ENCODE measurements at places on chromosomes 5 and 9. TPM values are rescaled to one million over a fixed set of nuclear protein-coding genes. Genes with fewer than 3 reads are reported as not detected.

GRCh38 chr9:10764481-10764880, 151.7 kb upstream of the PTPRD start:
- no peak for DNase-seq

CATSPER3 gene
- total RNA-seq, result 0.70 TPM

GRCh38 chr5:158958021-158958994, 141.4 kb downstream of the EBF1 start:
- no peak for DNase-seq

DNA sequence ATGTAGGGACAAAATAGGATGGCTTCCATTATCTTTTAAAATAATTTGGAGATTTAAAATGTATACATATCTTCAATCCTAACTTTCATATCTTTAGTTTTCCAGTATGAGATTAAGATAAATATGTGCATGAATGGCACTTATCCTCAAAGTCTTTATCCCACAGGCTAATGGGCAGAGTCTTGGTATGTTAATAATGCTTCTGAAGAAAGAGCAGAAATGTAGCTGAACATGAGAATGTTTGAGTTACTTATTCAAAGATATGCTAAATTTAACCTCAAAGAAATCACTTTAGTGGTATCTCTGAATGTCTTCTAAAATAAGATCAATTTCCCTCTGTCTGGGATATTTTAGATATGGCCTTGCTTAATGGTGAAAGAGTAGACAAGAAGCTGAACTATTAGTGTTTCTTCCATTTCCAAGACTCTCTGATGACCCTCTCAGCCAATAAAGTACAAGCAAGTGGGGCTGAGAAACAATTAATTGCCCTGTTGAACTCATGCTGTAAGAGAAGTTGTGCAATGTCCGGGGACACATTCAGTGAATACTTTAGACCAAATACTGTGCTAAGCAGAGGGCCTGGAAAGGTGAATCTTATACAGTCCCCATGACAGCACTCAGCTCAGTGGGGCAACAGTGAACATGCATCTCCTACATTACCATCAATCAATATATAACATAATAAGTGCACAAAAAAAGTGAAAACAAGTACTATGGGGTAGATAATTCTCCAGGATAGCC, 50.0 kb upstream of the ADAMTSL1 start:
- no peak for DNase-seq

MCC gene
- total RNA-seq, result 4.3 TPM

CENPK gene
- total RNA-seq, result 5.2 TPM

DNA sequence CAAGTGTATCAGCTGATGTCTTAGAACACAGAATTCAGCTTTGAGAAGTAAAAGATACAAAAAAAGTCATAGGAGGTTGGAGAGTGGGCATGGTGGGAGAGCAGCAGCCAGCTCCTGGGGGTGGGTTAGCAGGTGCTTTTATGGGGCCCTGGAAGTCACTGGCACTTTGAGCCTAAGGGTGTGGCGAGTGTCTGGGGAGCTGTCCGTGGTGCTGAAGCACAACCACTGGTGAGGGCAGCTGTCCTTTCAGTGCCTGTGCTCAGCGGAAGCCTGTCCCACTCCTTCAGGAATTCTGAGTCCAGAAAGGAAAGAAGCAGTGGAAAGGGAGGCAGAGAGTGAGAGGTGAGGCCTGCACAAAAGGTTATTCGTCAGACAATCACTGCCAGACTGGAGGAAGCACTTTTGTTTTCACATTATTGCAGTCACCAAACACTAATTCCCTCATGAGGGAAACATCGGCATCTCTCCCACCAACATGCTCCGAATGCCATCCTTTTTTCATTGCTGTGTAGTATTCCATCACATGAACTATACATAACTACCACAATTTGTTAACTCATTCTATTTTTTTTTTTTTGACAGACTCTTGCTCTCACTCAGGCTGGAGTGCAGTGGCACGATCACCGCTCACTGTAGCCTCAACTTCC, 59.4 kb upstream of the RAPGEF1 start:
- DNase-seq, result no peak

PCDHGA11 gene
- total RNA-seq, result 1.3 TPM

CCDC183 gene
- total RNA-seq, result 35.1 TPM

GRCh38 chr9:86660146-86660943, 287.0 kb downstream of the GAS1 start:
- no peak for DNase-seq

NR5A1 gene
- not detected for total RNA-seq

DNA sequence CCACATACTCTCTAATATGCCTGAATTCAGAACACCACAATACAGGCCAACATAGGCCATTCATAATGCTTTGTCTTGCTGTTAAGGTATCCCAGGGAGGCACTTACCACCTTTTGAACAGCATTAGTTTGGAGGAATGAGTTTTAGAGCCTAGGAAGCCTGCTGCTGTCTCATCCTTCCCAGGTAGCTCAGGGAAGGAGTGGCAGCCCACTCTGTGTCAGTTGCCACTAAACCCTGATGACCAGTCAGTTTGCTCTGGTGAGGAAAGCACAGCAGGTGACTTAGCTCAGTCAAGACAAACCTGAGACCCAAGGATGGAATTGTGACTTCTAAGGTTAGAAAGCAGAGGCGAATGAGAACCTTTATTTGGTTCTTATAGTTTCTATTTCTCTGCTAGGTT, 337.4 kb upstream of the ATP10B start:
- no peak for DNase-seq

- no peak for DNase-seq
Observed at GRCh38 chr9:121567500-121568342, 68.1 kb upstream of the GGTA1 start.

- no peak for DNase-seq
Observed at GRCh38 chr9:107847978-107848964, 358.7 kb upstream of the KLF4 start.

DNA sequence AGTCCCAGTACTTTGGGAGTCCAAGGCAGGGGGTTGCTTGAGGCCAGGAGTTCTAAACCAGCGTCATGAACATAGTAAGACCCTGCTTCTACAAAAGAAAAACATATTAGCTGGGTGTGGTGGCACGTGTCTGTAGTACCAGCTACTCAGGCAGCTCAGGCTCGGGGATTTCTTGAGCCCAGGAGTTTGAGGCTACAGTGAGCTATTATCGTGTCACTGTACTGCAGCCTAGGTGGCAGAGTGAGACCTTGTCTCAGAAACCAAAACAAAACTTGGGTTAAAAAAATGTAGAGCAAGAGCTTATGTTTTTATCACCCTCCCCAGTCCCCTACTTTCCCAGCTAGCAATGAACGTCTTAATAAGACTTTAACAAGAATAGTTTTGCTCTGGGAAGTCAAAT, 46.7 kb downstream of the UHRF2 start:
- no peak for DNase-seq

PKD2L2 gene
- not detected for total RNA-seq

DNA sequence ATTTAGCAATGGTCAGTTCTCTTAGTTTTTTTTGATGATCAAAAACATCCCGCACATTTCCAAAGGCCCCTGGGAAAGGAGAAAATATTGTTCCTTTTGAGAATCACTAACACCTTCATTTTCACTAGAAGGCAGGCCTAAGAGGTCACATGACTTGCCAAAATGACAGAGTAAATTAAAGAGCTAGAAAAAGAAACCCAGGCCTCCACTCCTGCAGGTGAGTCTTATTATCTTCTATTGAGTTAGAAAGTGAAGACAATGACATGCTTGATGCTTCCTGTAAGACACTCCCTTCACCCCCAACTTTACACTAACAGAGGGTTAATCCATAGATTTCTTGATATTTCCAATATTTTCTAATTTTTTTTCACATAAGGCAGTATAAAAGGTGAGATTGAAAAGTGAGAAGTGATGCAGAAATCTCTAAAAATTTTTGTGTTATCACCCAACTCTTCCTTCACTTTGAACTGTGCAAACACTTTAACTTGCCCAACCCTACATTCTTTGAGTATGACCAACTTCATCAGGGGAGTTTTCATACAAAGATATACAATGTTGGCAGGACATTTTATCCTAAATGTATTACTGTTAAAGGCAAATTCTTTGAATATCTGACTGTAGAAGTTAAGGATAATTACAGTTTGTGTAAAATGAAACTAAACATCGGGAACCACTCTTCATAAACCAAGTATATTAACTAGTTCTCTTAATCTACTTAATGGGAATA, 57.1 kb downstream of the SUB1 start:
- DNase-seq, result no peak

DNA sequence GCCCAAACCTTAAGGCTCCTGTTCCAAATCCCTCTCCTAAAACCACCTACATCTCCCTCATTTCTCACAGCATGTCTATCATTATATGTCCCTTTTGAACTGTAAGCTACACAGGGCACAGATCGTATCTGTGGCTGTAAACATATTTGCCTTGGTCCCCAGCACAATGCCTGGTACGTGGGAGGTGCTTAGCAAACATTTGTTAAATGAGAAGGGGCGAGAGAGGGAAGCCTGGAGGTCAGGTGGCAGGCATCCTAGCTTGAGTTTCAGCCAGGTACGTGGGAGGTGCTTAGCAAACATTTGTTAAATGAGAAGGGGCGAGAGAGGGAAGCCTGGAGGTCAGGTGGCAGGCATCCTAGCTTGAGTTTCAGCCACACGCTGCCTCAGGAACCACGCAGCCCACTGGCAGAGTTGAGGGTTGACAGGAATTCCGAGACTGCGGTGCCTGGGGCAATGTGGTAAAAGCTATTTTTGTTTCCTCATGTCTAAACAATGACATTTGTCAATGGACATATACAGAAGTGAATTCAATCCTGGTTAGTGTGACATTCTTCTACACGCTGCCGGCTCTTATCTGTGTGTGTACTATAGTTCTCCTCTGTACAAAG, 113.6 kb downstream of the EFNA5 start:
- DNase-seq, result no peak
